ENCODE measurements at places on chromosomes 7 and 10. TPM values are rescaled to one million over a fixed set of nuclear protein-coding genes. Genes with fewer than 3 reads are reported as not detected.

The BAMBI gene
- total RNA-seq, result 1.2 TPM

The MBLAC1 gene
- 1.8 TPM for total RNA-seq

The UBN2 gene
- 1.7 TPM for total RNA-seq

The SPDYE5 gene
- not detected for total RNA-seq

The IDI2 gene
- not detected for total RNA-seq

The ADCYAP1R1 gene
- total RNA-seq, result not detected

Data from hair follicular keratinocyte (primary cell).